ENCODE measurements at places on chromosomes 12 and 14.

- no peak for DNase-seq
Observed at GRCh38 chr14:22896760-22897159, 13.7 kb downstream of the REM2 start.

GRCh38 chr14:55336691-55337090, 65.5 kb downstream of the FBXO34 start:
- no peak for DNase-seq

- DNase-seq: no peak
Observed at GRCh38 chr12:2341051-2341751, 288.4 kb downstream of the CACNA1C start.

- DNase-seq: peak; percentile 70
Observed at GRCh38 chr12:109775172-109775881, 57.9 kb downstream of the TRPV4 start.

- no peak for DNase-seq
Observed at GRCh38 chr12:85681333-85681732, 154.9 kb downstream of the RASSF9 start.

DNA sequence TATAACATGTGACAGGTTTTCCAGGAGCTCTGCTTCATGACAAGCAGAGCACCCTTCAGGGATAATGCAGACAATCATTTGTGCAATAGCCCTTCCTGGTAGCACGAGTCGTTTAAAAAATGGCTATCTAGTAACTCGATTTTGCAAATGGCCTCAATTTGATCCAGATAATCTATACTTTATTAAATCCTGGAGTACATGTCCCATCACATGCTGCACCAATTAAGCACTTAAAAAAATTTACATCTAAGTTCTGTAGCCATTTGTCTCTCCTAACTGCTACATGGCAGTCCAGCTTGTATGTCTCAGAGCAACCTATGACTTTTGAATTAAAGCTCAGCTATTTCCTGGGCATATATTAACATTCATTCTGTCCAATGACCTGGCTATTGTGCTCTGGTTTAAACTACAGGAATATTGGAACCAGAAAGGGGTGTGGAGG, 79.8 kb downstream of the TTC8 start:
- DNase-seq: no peak

Data from activated naive CD4-positive, alpha-beta T cell (primary cell).